ENCODE measurements at places on chromosomes 5 and 9.

DNA sequence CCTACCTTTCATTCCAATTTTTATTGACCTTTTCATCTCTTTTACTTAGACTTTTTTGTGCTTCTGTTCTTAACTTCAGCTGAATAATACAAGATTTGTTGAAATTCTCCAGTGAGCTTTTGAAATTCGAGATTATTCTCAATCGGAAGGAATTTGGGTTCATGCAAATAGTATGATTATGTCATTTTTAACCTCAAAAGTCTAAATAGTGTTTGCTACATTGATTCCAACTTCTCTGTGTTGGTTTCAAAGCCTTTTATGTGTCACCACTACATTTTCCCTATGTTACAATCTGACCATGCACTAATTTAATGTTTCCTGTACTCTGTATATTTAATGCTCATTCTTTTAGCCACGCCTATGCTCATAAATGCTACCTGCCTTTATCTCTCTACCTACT is 44.1 kb downstream of the VPS13A start:
- DNase-seq = no peak

DNA sequence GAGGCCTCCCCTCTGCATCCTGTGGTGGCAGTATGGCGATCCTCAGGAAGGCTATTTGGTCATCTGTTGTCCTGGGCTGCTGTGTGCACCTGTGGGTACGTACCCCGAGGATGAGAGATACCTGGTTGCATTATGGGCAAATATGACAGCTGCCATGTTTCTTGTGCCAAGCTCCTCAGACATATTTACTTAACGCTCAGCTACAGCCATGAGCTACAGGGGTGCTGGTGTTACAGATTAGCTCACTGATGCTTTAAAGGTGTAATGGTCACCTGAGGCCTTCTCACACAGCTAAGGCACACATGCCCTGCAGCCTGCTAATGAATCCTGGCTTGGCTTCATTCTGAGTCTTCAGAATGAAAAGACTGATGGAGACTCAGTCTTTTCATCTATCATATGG is 12.0 kb downstream of the NDST1 start:
- no peak for DNase-seq

- no peak for DNase-seq
Observed at GRCh38 chr9:109972026-109972882, 192.3 kb downstream of the PALM2AKAP2 start.

DNA sequence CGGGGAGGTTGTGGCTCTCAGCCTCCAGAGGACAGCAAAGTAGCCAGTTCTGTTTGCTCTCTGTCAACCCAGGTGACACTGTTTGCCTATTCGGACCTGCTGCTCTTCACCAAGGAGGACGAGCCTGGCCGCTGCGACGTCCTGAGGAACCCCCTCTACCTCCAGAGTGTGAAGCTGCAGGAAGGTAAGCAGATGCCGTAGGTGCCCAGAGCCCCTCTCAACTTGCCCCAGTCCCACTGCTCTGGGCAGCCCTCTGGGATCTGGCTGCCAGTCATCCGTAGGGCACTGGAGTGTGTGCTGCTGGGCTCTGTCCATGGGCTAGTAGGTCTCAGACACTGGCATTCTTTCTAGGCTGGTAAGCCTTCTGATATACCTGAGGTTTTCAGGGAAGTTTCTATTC is 59.3 kb downstream of the RGS3 start:
- DNase-seq = no peak

GRCh38 chr9:127662617-127663016 is 44.2 kb upstream of the CFAP157 start:
- no peak for DNase-seq

- no peak for DNase-seq
Observed at GRCh38 chr9:137590123-137590468, 216 bp downstream of the ZMYND19 start.

- no peak for DNase-seq
Observed at GRCh38 chr9:83140061-83140460, 77.1 kb upstream of the RASEF start.

GRCh38 chr9:75117564-75117963 is 29.2 kb downstream of the OSTF1 start:
- DNase-seq = no peak

DNA sequence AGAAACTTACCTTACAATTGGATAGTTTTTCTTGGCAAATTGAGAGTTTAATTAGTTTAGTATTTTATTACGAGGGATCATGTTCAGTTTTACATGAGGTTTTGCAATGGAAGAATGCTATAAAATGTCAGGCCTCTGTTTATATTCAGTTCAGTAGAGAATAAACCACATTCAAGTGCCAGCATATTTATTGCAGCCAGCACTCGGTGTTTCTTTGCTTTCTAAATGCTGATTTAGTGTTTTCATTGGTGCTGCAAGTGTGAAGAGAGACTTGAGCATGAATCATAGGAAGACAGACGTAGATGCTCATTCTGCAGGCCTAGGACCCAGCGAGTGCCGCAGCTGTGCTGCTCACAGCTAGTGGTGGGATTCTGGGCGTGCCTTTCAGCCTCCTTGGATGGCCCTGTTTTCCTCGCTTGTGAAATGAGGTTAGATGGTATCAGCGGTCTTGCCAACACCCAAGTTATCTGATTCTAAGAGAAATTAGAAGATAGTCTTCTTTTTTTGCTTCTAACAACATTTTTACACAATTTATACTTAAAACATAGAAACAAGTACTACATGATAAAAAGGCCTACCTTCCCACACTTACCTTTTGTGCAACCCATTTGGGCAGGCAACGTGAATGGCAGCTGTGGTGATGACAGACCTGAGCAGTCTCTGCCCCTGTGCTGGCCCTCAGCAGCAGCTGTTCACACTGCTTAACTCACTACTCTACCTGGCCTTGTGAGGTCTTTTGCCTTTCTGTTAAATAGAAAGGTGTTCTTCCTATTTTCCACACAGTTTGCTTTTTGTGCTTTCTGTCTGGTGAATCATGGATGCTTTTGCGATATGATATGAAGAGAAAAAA is 26.8 kb upstream of the TNFAIP8 start:
- DNase-seq = no peak

- no peak for DNase-seq
Observed at GRCh38 chr5:109863752-109864151, 174.0 kb downstream of the MAN2A1 start.
